ENCODE measurements at places on chromosomes 3 and 15.

DNA sequence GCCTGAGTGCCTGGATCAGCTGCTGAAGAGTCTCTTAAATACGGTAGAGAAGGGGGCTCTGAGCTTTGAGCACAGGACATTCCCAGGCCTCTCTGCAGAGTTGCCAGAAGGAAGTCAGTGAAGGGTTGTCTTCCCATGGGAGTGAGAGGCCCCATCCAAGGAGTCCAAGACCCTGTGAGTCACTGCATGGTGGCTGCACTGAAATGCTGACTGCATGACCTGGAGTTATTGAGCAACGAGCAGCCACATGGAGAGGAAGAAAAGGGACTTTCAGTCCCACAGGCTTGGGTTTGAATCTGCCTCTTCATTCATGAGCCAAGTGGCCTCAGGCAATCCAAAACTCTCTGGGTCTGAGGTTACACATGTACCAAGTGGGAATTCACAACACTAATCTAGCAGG, 69.6 kb upstream of the RASGRF1 start:
- no peak for DNase-seq

GRCh38 chr3:58572634-58573230, 4.5 kb downstream of the FAM107A start:
- DNase-seq = no peak

DNA sequence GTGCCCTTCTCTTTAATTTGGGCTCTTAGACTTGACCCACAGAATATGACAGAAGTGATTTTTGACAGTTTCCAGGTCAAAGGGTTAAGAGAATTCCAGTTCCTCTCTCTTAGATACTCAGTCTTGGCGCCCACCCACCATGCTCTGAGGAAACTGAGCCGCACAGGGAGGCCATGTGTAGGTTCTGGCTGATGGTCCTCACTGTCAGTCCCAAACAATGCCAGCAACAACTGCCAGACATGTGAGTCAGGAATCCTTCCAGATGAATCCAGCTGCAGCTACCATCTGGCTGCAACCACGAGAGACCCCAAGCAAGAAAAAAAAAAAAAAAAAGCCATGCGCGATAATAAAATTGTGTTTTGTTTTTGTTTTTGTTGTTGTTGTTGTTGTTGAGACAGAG, 326.6 kb downstream of the MAGI1 start:
- DNase-seq = no peak

DNA sequence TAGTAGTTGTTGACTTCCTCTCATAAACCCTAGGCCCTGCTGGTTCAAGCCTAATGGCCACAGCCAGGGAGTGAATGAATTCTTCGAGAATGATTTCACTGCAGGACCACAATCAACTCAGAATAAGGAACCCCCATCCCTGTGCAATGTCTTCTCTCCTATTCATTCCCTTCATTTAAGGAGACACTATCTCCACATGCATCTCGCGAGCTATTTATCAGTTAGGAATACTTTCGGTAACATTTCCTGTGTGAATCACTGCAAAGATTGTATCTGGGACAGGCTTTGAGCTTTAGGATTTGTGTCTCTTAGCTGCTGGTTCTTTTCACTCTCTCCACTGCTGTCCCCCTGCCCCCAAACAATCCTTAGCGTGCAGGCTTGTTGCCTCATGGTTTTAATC, 94.4 kb downstream of the MYLK start:
- no peak for DNase-seq

DNA sequence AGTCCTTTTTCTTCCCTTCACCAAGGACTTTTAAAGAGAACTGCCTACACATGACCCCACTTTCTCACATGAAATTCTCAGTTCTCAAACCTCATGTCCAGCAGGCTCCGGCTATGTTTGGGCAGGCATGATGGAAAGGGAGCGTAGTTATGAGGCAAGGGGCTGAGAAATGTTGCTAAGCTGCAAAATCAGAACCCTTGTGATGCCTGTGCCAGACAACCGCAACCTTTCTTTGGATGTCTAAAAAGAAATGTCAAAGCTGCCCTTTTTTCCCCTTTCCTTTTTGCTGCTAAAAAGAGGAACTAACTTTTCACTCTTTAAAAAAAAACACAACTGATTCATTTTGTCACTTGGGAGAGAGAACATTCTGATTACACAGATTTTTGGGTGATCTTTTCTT, 19.2 kb downstream of the GNB4 start:
- DNase-seq = no peak

DNA sequence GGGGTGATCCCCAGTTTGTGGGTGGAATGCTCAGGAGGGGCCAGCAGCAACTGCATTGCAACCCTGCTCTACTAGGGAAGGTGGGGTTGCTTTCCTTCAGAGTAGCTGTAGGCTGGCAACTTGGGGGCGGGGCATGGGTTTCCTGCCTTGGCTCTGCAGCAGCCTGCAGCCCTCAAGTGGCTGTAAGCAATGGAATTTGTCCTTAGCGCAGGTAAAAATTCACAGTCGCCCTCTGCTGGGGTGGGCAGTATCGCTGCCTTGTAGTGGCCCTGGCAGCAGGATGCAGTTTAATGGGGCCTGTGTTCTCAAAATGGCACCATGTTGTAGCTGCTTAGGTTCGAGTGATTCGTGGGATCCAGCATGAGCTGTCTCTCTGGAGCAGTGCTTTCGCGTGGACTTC, 29.8 kb downstream of the STT3B start:
- DNase-seq = no peak

- DNase-seq = no peak
These were observed 3.9 kb upstream of the GRAMD2A start for GRCh38 chr15:72201391-72201921.

DNA sequence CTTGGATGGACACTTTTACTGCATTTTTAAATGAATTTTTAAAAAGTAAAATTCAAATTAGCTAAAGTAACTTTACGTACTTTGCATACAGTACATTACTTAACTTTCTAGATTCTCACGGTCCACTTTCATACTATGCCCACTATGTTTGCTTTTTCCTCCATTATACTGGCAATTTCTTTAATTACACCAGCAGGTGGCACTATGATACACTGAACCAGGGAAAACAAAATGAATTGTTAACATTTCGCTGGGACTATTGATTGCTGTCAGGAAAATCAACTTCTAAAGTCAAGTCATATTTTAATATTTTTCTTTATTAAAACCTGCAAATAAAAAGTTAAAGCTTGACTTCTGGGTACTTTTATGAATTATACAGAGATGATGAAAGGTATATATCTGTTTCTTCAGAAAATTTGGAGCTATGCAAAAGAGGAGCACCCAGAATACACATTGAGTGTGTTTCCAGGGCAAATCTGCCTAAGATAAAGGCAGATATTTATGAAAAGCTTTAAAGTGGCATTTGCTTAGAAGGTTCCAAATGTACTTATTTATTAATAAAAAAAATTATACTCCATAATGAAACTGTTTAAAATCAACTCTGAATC, 21.8 kb upstream of the POU1F1 start:
- DNase-seq = no peak

DNA sequence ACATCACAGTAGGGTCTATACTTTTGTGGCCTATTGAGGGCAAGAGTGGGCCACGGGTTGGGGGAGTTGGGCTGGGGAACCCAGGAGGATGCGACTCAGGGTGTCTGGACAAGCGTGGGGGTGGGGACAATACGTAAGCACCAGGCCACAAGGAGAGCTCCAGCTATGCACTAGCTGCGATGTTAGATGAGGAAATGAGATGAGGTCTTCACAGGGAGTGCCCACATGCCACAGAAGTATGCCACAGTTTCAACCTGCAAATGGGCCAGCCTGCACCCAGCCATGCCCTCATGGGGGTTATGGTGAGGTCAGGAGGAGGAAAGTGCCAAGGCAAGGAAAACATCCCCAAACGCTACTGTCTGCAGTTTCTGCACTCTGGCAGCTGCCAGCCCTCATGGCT, 30.5 kb downstream of the CACNA2D2 start:
- peak; percentile 12 for DNase-seq
